Stimulated activated CD4-positive, alpha-beta T cell treated with anti-CD3 and anti-CD28 coated beads, Interleukin-1b, Interleukin-23, amount 100 ng/mL, for 1 hour (primary cell): ENCODE measurements at places on chromosomes 6 and 20.

GRCh38 chr20:50379049-50379990 lies 130.9 kb upstream of the PTPN1 start:
- no peak for DNase-seq

GRCh38 chr20:62367633-62368391 lies 700 bp upstream of the LAMA5 start:
- DNase-seq: no peak

DNA sequence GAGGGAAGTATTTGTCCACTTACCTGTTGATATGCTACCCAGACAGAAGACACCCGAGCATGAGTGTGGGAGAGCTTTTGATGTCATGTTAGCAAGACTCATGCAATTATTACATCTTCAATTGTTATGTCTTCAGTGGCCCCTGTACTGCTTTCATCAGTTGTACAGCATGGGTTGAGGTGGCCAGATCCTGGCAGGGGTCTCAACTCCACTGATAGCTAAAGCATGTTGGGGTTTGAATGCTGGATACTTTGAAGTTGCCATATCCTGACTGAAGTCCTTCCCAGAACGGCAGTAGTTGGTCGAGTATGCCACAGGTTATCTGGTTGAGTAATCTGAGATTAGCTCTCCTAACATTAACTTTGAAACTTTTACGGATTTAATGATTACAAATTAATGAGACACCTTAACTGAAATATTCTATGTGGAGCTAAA lies 46.7 kb downstream of the LRRN4 start:
- DNase-seq: no peak

DNA sequence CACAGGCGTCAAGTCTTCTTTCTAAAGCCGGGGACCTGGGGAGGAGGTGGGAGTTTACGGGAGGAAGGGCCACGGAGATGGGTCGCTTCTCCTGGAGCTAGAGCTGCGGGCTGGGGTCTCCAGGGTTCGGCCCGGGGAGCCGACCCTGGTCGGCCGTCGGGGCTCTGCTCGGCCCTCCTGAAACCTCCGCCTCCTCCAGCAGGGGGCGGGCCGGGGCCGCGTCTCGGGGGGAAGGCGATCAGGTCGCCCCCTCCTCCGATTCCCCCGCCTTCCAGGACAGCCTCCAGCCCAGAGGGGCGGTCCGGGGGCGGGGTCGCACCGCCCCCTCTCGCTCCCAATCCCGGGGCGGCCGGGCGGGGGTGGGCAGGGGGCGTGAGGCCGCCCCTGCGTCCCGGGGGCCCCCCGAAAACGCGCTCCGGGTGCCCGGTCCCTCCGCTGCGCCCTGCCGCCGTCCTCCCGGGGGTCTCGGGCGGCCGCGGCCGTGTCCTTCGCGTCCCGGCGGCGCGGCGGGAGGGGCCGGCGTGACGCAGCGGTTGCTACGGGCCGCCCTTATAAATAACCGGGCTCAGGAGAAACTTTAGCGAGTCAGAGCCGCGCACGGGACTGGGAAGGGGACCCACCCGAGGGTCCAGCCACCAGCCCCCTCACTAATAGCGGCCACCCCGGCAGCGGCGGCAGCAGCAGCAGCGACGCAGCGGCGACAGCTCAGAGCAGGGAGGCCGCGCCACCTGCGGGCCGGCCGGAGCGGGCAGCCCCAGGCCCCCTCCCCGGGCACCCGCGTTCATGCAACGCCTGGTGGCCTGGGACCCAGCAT lies at the start of gene CEBPB:
Gene CEBPB (plus strand): TSS at position 580 of the 814 bp plus-strand sequence. CDS start 204 bp downstream, at position 784.
- peak; percentile 68 for DNase-seq

DNA sequence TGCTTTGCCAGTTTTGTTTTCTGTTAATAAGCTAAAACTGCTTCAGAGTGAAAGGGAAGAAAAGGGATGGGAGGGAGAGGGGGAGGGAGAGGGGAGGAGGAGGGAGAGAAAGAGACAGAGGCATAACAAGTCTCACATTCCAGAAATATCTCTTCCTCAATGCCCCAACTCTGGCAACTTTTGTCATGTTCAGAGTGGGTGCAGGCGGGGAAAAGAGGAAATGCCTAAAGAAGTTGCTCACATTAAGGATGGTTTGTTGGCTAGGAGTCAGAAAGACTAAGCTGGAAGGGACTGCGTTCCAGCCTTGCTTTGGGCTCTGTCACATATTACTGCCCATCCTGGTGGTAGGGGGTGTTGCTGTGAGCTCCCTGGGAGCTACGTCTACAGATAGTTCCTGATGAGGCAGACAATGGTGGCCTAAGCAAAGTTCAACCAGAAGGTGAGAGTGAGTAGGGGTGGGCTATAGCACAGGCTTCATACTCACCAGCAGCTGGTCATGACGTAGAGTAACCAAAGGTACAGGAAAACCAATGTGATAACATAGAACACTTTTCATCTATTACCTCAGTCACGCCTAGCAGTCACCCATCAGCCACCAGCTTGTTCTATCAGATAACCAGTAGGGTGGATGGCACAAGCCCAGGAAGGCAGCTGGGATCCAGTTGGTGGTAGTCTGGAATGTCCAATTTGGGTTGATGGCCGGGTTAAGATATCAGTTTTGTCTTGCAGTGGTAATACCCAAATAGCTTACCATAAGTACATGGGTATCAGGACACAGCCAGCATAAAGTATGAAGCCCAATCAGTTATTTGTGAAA lies 2.1 kb downstream of the TSPYL4 start:
- DNase-seq: no peak

- no peak for DNase-seq
Observed at GRCh38 chr6:37155394-37156312, 14.3 kb upstream of the PIM1 start.

DNA sequence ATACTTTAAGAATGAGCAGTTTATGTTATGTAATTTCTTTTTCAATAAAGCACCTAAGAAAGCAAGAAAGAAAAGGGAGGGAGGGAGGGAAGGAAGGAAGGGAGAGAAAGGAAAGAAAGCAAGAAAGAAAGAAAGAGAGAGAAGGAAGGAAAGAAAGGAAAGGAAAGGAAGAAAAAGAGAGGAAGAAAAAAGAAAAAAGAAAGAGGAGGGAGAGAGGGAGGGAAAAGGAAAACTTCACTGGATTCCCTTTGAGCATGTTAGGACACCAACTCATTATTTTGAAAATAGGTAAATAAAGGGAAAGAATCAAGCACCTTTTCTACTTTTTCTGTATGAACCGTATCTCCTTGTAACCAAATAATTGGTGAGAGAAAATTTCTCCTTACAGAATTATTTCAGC lies 32.3 kb upstream of the TOP1 start:
- DNase-seq: no peak

- no peak for DNase-seq
Observed at GRCh38 chr20:57370316-57370715, 19.3 kb downstream of the RAE1 start.

DNA sequence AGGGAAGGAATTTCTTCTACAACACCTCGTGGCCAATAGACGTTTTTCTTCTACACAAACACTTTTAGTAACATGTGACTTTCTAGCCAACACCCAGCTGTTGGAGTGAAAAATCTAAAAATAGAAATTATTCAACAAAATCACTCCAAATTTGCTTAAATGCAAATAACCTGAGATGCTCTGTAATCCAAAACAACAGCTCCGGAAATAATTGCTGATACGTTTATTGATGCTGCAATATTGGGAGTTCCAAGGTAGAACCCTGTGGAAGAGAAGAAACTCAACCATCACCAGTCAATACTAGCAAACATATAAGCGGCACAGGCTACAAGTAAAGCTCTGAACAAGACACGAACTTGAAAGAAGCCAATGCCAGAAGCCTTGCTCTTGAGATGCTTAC lies 230.6 kb downstream of the ALDH8A1 start:
- no peak for DNase-seq

DNA sequence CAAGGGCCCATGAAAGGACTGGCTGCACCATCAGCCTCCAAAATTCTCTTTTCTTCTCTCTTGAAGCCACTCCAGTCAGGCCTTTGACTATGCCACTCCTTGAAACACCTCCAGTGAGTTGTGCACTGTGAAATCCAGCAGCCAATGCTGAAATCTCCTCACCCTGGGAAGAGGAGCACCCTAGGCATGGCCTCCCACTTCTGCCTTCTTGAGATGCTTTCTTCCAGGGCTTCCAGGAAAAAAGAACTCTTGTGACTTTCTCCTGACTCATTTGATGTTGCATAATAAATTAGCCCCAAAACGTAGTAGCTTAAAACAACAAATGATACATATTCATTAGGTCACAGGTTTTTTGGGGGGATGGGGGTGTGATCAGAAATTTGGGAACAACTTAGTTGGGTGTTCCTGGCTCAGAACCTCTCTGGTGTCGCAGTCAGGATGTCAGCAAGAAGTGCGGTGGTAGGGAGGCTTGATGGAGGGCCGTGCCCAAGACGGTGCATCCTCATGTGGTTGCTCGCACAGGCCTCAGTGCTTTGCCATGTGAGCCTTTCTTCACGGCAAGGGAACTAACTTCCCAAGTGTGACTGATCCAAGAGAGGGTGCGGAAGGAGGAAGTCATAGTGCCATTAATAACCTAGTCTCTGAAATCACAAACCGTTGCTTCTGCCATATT lies 12.1 kb downstream of the NCR2 start:
- DNase-seq: no peak

DNA sequence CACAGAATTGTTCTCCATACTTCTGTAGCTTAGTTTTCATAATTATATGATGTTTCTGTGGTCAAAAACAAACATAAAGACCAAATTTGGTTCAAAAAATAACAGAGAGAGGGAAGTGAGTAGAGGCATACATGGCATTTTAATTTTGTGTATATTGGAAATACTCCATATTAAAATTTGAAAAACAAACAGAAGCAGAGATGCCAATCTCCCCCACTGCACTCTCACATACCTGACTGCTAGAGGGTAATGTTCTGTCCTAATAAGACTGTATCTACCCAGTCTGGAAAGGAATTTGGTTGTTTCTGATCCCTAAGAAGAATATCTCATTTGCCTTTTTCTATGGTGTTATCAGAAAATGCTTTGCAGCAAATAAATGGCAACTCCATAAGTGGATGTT lies 959.0 kb upstream of the FLRT3 start:
- no peak for DNase-seq

GRCh38 chr6:143498428-143498827 lies 13.1 kb downstream of the FUCA2 start:
- no peak for DNase-seq

GRCh38 chr6:46221222-46221793 lies 50.5 kb upstream of the ENPP5 start:
- DNase-seq: no peak

- no peak for DNase-seq
Observed at GRCh38 chr6:87729965-87730719, 28.1 kb upstream of the AKIRIN2 start.

DNA sequence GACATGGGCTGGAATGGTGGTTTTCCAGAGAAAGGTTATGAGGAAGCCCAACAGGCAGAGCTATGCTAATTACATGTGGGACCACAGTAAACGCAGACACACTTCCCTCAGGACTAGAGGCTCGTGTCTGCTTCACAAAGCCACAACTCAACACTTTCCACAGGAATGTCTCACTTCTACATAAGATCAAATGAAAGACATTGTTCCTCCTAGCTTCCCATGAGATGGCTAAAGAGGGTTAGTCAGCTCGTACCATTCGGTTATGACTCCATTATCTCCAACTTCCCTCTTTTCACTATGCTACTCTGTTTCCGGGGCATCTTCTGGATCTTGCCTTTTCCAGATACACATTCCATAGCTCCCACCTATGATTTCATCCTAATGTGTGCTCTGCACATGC lies 29.1 kb upstream of the ZC3H12D start:
- no peak for DNase-seq

DNA sequence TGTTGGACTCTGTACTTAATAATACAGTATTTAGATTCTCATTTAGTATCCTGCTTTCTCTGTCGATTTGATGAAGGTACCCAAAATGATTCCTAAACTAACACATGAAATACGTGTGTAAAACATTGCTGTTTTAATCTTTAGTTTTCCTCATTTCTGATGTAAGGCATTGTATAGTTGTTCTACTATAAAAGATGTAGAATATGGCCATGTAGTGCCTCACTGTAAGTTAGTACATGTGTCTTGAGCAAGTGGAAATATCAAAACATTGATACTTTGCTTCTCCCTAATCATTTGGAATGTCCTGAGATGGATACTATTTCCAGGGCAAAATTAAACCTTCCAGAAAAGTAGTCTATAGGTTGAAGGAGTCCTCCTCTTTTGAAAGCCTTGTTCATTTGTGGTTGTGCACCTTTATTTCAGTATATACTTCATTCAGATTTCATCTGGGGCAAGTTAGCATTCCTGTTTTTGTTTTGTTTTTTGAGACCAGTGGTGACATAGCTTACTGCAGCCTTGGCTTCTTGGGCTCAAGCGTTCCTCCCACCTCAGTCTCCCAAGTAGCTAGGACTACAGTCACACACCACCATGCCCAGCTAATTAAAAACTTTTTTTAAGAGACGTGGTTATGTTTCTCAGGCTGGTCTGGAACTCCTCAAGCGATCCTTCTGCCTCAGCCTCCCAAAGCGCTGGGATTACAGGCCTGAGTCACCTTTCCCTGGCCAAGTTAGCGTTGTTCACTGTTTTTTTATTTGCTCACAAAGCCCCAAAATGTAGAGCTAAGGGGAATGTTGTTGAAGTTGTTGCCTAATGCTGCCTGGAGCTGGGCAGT lies 11.6 kb downstream of the SRSF3 start:
- DNase-seq: no peak

GRCh38 chr20:63651942-63652191 lies 1.4 kb downstream of the STMN3 start:
- DNase-seq: no peak

- DNase-seq: no peak
Observed at GRCh38 chr6:122066200-122066599, 333.3 kb upstream of the HSF2 start.

GRCh38 chr20:41533537-41534136 lies 84.5 kb downstream of the CHD6 start:
- DNase-seq: no peak
